Skeletal muscle cell (primary cell): ENCODE measurements at places on chromosomes 2 and 18.

DNA sequence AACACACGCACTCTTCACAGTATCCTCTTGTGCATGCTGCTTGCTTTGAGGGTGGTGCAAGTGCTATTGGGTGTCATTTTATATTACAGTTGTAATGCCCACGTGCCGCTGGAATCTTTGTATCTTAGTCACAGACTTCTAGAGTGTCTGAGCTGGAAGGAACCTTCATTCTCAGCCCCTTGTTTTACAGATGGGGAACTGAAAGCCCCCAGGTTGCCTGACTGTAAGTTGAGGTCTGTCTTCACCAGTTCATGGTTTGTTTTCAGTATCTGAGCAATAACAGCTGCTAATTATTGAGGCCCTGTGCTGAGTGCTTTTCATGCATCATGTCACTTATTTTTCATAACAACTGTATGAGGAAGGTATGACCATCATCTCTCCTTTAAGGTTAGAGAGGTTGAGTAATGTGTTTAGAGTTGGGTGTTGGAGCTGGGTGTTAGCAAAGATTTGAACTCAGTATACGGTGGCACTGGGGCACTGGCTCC is 77.0 kb downstream of the PRKCE start:
- DNase-seq: no peak

- DNase-seq: no peak
These were observed 963 bp downstream of the THADA start for GRCh38 chr2:43594875-43595274.

GRCh38 chr2:27627963-27628766 is 647 bp downstream of the CCDC121 start:
- peak; percentile 89 for DNase-seq

GRCh38 chr2:241354668-241355658 is 1.1 kb upstream of the FARP2 start:
- DNase-seq: peak; percentile 22

DNA sequence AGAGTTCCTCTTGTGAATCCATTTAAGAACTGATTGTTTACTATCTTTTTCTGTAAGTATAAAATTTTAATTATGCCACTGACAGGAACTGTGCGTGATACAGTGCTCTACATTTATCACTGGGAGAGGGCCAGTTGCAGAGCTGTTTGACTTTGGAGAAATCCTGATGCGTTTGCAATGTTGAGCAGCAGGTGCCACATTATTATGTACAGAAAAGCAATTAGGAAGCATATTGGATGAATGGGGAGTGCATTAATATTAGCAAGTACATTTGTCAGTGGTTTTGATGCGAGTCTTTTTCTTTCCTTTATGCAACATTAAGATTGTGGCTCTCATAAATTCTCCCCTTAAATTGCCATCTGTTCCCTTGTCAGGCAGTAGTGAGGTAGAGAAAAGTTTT is 302.3 kb upstream of the FANCL start:
- DNase-seq: no peak

DNA sequence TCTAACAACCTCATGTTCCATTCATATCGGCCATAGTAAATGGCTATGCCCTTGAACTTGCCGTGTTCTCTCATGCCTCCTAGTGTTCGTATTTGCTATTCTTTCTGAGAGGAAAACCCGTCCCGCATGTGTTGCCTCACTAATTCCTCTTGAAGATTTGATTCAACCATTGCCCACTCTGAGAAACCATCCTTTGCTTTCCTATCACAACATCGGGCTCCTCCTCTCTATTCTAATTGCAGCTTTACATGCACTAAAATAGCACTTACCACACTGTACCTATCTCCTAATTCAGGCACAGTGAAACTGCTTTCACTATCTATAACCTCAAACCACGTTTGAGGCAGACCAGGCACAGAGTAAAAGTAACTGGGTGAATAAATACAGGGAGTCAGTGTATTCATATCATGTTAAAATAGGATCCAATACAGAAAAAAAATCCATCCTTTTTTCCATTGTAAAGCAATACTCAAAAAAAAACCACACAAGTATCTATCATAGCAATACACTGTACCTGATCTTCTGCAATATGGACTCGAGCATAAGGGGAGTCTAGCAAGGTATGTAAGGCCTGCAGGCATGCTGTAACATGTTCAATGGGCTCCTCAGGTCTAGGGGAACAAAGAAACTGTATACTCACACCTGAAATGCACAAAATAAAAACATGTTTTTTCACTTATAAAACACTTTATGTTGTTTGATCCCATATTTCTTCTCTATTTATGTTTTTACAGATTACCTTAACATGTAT is 39.0 kb upstream of the STRN start:
- no peak for DNase-seq

DNA sequence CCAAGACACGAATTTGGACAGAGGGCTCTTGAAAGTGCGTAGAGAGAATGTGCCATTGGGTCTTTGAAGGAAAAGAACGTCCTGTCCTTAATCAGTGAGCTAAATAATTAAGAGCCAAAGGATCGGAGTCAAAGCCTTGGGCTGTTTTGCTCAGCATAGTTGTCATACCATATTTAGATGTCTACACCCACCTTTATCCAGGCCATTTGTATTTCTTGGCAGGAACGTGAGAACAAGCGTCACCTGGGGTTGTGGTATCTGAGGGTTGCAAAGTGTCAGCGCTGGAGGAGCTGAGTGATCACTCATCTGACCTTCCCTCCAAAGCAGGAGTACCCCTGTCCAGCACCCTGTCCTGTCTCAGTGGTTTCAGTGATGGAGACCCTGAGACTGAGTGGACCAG is 4.5 kb downstream of the LPIN1 start:
- DNase-seq: no peak

DNA sequence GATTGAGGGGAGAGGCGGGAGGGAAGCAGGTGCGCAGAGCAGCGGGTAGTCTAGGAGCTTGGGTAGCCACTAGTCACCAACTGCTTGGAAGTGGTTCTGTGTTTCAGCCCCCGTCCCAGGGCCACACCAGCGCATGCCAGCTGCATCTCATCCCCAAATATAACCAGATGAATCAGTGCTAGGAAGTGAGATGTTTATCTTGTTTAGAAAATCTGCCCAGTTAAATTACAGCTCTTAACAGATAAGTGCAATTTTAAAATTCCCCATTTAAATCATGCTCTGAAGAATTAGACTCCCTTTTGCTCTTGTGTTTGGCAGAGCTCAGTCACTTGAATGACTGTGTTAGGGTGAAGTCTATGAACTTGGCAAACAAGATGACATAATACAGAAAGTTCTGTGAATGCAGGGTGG is 193.8 kb downstream of the SEPTIN10 start:
- DNase-seq: no peak

DNA sequence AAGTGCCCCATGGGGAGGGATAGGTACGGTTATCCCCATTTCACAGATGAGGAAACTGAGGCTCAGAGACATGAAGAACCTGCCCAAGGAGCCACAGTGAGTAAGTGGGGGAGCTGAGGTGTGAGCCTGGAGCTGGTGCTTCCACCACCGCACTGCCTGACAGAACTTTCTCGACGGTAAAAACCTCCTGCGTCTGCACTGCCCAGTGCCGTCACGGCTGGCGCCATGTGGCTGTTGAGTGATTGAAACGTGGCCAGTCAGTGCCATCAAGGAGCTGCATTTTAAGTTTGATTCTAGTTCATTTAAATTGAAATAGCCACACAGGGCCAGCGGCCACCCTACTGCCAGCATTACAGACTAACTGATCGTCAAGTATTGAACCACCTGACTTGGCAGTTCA is 217.1 kb downstream of the AGAP1 start:
- no peak for DNase-seq

GRCh38 chr2:72794572-72794971 is 31.3 kb downstream of the EXOC6B start:
- DNase-seq: no peak
